ENCODE measurements at places on chromosomes 11 and 22.
A peak's percentile ranks its signal among the peaks of the same experiment; 100 is the strongest.

DNA sequence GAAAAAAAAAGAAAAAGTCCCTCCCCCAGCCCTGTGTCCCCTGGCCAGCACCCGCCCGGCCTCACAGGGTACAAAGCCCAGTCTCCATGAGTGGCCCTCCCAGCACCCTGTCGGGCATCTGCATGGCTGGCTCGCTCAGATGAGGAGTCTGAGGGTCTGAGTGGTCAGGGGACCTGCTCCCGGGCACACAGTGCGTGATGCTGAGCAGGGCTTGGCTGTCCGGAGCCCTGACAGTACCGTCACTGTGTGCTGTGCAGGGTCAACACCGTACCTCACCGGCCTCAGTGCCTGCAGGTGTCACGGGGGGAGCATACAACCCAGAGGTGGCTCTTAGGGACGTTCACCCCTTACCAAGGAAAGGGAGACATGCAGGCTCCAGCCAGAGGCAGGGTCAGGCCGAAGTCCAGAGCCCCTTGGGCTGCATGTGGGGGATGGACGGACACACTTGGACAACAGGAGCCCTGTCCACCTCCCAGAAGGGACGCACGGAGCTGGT is 3.6 kb upstream of the PLXNB2 start:
- no peak for DNase-seq

DNA sequence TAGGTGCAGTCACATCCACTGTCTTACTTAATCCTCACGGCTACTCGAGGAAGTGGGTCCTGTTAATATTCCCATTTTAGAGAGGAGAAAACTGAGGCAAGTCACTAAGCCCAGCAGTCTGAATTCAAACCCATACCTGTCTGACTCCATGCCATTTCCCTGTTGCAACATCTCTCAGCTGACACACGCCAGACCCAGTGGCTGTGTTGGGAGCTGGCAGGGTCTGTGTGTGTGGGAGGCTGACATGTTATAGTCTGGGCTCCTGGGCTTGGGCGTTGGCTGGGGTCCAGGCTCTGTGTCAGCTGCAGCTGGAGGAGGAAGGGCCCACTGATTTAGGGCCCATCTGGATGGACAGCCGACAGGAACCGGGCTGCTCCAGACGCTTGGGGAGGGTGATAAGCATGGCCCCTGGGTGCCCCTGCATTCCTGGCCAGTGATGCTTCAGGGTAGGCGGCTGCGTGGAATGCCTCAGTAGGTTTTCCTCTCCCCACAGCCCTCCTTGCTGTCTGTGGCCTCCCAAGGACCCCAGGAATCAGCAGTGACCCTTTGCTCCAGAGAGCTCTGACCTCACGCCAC is 562.5 kb downstream of the MN1 start:
- peak; percentile 18 for DNase-seq

DNA sequence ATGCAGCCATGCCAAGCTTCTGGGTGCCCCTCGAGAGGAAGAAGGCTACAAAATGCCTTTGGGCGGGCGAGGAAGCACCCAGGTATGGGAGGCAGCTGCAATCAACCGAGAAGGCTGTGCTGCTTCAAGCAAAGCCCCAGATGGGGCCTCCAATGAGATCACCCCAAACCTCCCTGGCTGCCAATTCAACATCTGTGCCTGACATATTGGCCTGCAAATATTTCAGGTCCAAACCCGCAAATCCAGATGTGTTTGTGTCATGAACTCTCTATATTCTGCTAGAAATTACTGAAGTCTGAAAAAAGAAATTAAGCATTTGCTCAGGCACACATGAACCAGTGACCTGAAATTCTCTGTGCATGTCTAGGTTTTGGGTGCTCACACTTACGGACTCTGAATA is 78.8 kb upstream of the RCN1 start:
- no peak for DNase-seq

GRCh38 chr11:32704775-32705174 is 89.7 kb downstream of the CCDC73 start:
- DNase-seq: no peak

DNA sequence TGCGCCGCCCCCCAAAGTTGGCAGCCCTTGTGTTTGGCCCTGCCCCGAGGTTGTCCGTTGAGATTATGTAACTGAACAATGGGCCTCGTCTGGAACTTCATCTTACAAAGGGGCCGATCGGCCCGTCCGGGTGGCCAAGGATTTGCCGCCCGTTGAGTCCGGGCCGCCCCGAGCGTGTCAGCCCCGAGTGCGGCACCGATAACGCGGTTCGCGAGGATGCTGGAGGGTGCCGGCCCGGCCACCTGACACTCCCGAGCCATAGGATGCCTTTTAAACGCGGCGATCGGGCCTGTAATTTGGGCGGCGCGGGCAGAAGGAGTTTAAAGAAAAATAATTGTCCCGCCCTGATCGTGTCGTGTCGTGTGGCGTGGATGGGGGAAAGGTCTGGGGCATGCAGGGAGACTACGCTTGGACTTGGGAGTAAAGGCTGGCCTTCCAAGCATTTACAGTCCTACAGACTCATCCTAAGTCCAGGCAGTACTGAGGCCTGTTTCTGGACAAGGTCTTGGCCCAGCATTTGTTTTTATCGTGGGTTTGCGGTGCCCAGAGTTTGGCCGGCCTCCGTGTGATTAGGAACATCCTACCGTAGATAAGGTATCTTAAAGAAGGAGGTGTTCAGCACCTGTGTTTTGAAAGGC is 1.3 kb downstream of the WEE1 start:
- no peak for DNase-seq

DNA sequence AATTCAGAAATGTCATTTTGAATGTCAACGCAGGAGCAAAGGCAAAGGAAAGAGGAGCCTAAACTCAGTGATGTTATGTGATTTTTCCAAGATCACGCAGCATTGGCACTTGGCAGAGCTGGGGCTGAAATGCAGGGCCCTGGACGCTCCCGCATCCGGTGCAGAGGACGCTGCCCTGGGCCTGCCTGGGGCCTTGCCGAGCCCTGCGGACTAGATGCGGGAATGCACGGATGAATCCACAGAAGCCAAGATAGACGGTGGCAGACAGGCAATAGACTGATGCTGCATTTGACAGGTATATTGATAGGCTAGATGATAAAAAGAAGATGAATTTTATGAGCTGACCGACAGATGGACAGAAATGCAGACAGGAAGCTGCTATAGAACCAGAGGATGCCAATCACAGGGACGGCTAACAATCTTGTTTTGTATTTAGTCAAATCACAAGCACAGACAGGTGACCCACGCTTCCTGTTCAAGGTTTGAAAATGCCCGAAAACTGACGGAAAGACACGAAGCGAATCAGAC is 696 bp upstream of the MARK2 start:
- DNase-seq: no peak

DNA sequence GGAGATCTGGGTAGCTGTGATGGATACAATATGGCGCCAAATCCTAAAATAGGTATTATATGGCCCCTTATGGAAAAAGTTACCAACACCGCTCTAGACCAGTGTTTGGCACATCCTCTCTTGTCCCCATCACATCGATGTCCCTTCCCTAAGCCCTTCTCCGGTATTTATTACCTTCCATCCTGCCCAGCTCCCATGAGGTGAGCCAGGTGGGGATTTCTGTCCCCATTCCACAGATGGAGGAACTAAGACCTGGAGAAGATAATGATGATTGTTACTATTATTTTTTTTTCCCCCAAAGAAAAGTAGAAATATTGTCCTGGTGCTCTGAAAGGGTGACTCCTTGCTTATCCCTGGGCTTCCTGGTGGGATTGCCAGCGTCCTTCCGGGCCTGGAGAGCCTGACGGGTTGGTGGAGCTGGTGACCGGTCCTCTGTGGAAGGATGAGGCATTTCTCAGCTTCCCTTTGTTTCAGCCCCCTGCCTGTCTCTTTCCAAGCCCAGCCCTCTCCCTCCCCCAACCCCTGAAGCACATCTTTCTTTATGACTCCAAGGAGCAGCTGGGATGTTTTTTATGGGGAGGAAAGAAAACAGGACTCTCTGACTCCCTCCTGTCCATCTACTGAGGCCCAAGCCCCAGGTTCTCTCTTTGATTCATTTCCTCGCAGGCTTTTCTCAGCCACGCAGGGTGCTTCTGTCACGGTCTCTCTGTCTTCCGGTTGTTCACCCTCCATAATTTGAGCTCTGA is 65.4 kb downstream of the TP53I11 start:
- DNase-seq: no peak

- no peak for DNase-seq
Observed at GRCh38 chr11:8080069-8080670, 841 bp upstream of the TUB start.

DNA sequence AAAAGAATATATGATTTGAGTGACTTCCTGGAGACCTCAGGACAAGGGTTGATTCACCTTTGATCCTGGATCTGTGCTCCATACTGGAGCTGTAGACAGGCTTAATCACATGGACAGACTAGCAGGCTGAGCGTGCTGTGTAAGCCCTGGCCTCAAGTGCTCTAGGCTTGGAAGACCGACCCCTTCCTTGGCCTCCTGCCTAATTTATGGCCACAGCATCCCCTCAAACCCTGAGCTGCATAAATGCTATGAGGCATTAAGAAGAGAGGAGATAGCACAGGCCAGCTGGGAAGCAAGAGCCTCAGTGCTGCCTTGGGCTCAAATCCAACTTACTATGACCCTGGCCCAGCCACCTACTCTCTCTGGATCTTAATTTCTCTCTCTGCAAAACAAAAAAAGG is 385.1 kb downstream of the BUD13 start:
- DNase-seq: no peak

DNA sequence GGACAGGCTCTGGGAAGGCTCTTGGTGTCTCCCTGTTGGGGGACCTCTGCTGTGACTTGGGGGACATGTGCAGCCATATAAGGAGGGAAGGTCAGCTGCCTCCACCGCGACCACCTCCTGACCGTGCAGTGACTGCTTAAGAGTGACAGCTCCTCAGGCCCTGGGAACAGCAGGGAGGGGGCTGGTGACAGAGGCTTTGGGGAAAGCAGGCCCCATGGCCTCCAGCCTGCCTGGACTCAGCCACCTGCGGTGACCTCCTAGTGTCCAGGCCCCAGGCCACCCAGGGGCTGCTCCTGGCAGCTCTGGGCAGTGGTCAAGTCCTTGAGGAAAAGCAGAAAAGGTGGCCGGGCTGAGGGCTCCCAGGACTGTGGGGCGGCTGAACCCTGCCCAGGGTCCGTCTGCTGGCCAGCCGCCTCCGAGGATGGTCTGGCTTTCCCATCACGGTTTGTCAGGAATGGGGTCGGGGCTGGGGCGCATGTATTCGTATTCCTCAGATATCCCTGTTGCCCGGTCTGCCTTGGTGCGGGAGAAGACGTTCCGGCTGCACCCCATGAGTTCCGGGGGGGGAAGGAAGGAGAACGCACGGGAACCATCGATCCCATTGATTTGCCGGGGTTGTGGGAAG is 96.8 kb downstream of the WNT7B start:
- DNase-seq: no peak

- no peak for DNase-seq
Observed at GRCh38 chr11:81979448-81979847, 754.2 kb downstream of the FAM181B start.

DNA sequence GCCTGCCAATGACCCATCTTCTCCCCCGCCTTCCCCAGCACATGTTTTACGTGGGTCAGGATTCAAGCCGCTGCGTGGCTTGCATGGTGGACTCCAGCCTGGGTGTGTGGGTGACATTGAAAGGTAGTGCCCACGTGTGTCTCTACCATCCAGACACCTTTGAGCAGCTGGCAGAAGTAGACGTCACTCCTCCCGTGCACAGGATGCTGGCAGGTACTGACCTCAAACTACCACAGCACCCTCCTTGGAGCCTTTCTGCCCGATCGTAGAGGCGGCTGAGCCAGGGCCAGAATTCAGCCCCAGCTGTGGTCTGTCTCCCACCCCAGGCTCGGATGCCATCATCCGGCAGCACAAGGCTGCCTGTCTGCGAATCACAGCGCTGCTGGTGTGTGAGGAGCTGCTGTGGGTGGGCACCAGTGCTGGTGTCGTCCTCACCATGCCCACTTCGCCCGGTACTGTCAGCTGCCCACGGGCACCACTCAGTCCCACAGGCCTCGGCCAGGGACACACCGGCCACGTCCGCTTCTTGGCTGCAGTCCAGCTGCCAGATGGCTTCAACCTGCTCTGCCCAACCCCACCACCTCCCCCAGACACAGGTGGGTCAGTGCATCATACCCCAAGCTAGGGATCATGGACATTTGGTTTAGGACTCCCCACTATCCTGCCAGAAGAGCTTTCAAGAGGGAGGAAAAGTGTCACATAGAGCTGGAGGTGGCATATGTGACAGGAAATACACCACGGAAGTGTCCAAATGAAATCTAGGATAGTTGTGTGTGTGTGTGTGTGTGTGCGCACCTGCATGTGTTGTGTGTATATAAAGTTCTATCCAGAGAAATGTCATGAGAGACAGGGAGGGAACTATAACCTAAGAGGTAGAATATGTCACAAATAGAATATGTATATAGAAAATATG is 10.6 kb upstream of the RELT start:
- no peak for DNase-seq

GRCh38 chr11:111417766-111418435 is 38.8 kb upstream of the POU2AF1 start:
- no peak for DNase-seq

GRCh38 chr11:134606251-134606650 is 194.2 kb upstream of the B3GAT1 start:
- no peak for DNase-seq

- no peak for DNase-seq
Observed at GRCh38 chr22:50733521-50734342, 4.3 kb upstream of the ACR start.

- no peak for DNase-seq
Observed at GRCh38 chr11:35144136-35144741, 5.3 kb downstream of the CD44 start.

GRCh38 chr11:126408901-126409619 is 53.6 kb downstream of the ST3GAL4 start:
- no peak for DNase-seq

DNA sequence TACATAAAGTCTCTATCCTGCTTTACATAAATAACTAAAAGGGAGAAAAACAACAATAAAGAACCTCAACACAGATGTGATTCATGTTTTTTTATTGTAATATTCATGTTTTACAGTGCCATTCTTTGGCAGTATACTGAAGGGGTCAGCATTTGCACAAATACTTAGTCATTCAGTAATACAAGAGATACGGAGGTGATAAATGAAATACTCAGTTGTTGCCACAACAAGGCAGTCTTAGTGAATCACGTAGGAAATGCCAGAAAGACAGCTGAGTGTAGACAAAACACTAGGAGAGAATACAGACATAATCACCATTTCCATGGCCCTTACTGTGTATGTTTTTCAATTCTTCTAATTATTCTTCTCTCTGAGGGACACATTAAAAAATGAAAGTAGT is 910.4 kb downstream of the METTL15 start:
- DNase-seq: no peak

- DNase-seq: no peak
Observed at GRCh38 chr22:43946384-43946667, 8.9 kb upstream of the SAMM50 start.

DNA sequence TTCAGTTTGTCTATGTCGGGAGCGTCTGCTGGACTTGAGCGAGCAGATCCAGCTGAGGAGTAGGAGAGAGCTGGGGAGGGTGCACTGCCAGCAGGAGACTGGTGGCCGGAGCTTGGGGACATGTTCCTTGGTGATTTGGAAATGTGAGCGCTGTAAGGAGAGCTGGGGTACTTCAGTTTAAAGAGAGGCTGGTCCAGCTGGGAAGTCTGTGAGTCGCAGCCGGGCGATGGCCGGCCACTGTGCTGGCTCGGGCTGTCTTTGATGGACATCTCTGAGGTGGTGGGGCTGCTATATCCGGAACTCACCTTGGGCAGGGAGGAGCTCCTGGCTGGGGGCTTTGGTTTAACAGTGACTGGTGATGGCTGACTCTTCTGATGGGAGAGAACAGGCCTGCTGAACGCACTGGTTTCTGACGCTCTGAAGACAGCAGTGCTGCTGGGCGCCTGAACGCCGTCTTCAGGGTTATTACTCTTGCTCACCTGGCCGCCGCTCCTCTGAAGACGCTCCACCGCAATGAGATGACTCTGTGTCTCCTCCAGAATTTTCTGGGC is 63.6 kb upstream of the PITPNB start:
- no peak for DNase-seq

Measured in iPS-NIHi11 (cell line).